ENCODE measurements at places on chromosomes 5 and 9.

- DNase-seq = no peak
Observed at GRCh38 chr9:134032456-134033222, 7.4 kb downstream of the BRD3OS start.

DNA sequence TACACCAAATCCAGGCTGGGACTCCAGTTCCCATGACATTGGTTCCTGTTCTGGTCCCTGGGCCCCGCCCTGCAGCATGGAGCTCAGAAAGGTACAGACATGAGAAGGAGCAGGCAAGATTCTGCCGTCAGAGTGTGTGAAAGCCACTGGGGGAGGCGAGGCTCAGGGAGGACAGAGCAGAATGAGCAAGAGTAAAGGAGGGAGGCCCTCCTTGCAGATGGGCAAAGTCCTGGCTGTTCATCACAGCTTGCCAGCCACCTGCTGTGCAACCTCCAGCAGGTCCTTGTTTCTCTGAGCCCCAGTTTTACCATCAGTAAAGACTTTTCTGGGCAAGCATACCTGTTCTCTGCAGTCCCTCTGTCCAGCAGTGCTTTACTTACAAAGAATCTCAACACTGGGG, 73.3 kb downstream of the HRH2 start:
- DNase-seq = no peak

GRCh38 chr5:80608731-80609130, 38.7 kb upstream of the ANKRD34B start:
- no peak for DNase-seq

- no peak for DNase-seq
Observed at GRCh38 chr5:165209101-165209727, 1703.8 kb downstream of the MAT2B start.

- DNase-seq = no peak
Observed at GRCh38 chr5:372556-372995, 51.1 kb downstream of the AHRR start.

DNA sequence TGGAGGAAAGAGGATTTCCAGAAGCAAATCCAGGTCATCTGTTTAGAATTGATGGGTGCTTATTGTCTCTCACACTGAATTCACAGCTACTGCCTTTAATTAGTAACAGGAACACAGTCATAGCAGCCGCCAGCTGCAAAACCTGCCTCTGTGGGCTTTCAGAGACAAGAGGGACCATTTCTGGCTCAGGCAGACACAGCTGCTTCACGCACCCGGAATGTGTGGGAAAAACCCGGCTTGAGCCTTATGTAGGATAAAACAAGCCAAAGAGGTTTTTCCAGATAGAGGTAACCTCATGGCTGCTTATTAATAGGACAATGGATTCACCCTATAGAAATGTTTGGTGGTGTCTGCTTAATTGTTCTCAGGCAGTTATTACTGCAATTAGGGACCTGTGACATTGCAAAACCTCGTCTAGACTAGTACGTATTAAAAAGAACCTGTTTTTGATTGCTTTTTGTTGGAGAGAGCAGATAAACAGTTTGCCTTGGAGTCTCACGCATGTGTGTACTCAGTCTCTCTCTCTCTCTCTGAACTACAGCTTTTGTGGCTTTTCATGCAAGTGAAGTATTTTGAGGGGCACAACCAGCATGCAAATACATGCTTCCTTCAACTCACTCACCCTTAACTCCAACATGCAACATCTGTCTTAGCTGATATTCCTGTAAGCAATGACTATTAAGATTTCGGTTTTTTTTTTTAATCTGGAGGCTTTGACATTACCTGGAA, 302.7 kb downstream of the PLK2 start:
- DNase-seq = no peak

DNA sequence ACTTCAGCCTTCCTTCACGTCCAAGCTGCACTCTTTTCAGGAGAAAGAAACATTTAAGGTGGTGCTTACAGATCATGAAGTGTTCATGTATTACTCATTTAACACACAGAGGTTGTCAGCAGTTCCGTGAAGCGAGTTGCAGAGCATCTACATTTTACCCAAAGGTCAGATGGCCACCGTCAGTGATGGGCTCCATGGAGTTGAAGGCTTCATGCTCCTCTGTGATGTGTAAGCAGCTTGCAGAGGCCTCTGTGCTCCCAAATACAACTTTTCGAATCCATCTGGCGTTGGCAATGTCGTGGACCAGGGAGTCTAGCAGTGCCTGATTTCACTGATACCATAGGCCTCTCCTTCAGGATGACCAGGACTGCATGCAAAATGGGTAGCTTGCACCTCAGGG, 53.7 kb upstream of the DMRT3 start:
- DNase-seq = no peak

DNA sequence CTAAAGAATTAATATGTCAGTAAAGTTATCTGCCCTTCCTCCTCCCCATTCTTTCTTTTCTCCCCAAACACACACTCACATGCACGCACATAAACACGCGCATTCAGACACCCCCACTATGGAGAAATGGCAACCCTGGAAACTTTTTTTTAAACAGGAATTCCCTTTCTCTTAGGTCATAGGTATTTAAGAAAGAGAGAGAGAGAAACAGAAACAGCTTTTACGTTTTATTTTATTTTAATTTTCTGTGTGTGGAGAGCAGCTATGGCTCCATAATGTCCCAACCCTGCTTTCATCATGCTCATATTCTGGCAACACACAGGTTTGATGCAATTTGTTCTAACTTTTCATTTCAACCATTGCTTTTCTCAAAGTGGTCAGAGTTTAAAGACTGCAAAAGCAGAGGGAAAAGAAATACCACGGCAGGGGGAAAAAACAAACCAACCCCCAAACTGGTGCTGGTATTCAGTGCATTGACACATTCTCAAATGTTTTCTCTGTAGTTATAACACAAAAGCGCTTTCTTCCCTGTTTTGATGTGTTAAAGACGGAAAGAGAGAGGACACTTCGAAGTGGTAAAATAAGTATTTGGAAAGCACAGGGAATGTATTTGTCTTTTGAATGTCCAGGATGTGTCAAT, 126.0 kb upstream of the TMEM161B start:
- DNase-seq = no peak

DNA sequence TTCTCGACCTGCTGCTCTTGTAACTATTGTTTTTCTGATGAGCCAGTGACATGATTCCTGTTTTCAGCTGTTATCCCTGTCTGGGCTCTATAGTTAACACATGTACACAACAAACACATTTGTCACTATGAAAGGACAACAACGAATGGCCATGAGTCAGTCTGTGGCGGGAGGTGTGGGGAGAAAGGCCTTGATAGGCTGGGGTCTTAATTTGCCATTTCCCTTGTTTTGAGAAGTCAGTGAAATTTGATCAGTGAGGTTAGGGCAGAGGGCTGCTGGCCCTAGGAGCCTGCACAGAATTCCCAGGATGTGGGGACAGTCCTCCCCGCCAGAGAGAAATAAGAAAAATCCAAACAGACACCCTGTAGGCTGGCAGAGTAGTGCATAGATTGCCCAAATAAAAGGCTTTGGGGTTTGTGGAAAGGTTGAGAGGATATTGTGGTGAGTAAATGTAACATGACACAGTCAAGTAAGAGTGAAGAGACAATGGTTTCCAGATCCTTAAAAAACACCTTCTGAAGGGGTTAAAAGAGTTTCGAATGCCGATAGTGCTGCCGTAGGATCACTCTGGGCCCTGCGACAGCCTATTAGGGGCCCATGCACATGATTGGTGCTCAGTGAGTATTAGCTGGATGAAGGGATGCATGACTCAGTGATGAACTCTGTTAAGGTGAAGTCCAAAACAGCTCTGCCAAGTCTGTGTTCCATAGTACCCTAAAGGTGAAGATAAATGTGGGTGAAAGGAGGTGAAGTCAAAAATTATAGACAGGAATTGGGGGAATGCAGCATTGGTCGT, 110.9 kb upstream of the PRRC1 start:
- DNase-seq = no peak

DNA sequence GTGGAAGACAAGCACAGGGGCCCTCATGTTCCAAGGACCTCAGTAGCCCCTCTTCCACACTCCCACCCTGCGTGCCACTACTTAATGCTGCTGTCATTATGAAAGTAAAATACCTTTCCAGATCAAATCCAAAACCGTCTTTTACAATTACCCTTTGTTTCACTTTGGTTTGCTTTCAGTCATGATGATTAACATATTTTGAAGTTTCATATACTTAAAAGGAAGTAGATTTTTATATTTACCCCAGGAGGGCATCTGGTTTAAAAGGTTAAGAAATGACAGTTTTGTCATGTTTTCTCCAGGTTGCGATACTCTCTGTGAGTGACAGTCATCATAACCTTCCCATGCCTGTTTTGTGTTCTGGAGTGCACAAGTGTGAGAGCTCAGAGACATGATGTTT, 13.5 kb upstream of the MAP1B start:
- DNase-seq = no peak

GRCh38 chr9:120716483-120716882, 2.2 kb upstream of the MEGF9 start:
- DNase-seq = no peak

DNA sequence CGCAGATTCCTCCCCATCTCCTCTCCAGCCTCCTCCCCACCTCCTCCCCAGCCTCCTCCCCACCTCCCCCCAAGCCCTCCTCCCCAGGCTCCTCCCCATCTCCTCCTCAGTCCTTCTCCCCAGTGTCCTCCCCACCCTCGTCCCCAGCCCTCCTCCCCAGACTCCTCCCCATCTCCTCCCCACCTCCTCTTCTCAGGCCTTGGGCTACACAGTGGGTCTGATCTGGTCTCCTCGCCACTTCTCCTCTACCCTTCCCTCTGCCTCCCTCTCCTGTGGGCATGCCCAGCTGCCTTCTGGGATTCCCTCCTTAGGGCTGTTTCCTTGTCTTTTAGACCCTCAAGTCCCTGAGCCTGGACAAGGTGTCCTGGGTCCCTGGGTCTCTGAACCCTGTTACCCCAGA, 28.3 kb downstream of the CXXC5 start:
- DNase-seq = no peak

GRCh38 chr5:174386306-174386705, 338.1 kb upstream of the MSX2 start:
- DNase-seq = no peak

- no peak for DNase-seq
Observed at GRCh38 chr5:170861917-170862766, at the start of gene RANBP17. Gene RANBP17, plus strand, starts transcription at chr5:170862018.

GRCh38 chr9:131272212-131272611, 4.1 kb downstream of the FAM78A start:
- DNase-seq = no peak

GRCh38 chr5:68383888-68384310, 168.3 kb downstream of the PIK3R1 start:
- no peak for DNase-seq

- DNase-seq = no peak
Observed at GRCh38 chr9:103988821-103989220, 105.3 kb upstream of the SMC2 start.

- no peak for DNase-seq
Observed at GRCh38 chr5:73496984-73497457, 1.2 kb upstream of the BTF3 start.

DNA sequence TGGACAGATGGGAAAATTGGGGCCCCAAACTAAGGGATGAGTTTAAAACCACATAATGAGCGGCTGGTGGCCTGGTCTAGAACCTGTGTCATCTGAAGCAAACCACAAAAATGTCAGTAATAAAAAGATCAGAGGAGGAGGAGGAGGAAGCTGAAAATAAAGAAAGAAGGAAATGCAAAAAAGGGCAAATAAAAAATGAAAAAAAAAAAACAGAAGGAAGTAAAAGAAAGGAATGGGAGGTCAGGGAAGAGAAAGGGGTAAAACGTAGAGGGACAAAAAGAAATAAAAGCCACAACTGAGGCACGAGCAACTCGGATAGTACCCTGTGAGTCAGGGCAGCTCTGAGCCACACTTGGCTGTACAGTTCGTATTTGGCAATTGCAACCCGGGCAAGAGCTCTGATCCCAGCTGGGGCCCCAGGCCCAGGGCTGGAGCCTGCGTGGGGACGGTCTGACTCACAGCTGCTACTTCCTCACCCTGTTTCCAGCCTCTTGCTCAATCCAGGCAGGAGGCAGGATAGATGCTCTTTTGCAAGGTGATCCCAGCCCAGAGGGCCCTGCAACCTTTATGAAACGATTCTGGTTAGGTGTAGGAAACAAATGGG, 137.9 kb upstream of the TRIM32 start:
- no peak for DNase-seq

DNA sequence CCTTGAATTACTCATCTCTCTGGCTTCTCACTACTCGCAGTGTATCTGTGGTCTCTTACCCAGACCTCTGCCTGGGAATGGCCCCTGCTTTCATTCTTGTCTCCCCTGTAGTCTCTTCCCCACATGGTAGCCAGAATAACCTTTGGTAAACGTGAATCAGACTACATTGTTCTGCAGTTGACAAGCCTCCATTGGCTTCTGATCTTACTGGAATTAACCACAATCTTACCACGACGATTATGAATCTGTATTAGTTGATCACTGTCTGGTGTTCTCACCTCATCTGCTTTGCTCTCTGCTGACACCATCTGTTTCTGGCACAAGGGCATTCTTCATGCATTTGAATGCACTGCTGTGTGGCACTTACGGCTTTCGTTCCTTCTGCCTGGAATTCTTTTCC, 781.2 kb downstream of the MTRR start:
- DNase-seq = no peak

DNA sequence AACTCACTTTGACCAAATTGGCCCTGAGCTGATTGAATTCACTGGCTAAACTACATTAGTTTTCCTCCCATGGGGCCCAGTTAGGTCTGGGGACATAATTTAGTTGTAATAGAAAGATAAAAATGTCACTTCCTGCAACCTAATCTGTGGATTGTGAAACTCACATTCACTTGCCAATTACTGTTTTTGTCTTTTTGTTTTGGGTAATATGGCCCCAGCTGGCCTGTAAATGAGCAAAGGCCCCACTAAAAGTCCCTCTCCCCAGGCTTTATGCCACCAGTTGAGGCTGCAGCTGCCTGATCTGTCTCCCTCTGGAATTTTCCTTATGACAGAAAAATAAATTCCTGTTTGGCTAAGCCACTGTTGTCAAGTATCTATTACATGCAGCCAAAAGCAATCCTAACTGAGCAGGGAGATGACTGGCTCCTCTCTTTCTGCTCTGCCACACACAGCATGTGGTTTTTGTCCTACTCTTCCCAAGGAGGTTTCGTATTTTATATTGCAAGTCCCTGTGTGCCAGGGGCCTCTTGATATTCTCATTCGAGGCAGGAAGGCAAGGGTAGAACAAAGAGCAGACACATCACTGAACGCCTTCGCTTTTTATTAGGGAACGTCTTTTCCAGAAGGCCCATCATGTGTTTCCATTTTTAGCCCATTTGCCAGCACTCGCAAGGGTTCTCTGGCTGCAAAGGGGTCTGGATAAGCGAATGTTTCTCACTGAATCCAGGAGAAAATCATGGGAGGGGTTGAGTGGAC, 24.1 kb upstream of the SLC25A48 start:
- DNase-seq = no peak

- DNase-seq = no peak
Observed at GRCh38 chr9:35951736-35952135, 6.2 kb downstream of the OR2S2 start.

GRCh38 chr5:1039210-1039548, 30.6 kb downstream of the NKD2 start:
- DNase-seq = no peak

DNA sequence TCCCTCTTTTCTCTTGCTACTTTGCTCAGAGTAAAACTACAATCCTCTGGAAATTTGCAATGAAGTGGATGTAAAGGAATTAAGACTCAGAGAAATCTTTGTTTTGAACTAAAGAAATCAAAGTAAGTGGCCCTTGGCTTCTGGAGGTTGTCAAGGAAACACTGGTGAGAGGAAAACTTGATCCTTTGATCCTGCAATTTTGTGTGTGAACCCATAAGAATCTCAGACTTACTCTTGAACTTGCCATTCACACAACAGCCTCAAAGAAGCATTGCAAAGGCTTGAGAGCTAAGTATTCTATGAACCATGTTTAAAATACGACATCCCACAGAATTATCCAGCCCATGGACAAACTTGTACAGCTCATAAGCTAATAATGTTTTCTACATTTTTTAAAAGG, 827.5 kb downstream of the TAF11L14 start:
- DNase-seq = no peak

- DNase-seq = no peak
Observed at GRCh38 chr9:72649127-72649442, 127.7 kb downstream of the TMC1 start.

Measured in activated CD8-positive, alpha-beta memory T cell treated with anti-CD3 and anti-CD28 coated beads for 4 hours (primary cell).